Activated CD4-positive, alpha-beta T cell treated with anti-CD3 and anti-CD28 coated beads, Interleukin-10, Interleukin-2, amounts not matched to agents 100 ng/mL and 50 ng/mL, durations not matched to agents 16 hours and 8 hours (primary cell): ENCODE measurements at places on chromosomes 2 and 18.

- DNase-seq: no peak
Observed at GRCh38 chr18:10892786-10893185, 256.6 kb downstream of the PIEZO2 start.

DNA sequence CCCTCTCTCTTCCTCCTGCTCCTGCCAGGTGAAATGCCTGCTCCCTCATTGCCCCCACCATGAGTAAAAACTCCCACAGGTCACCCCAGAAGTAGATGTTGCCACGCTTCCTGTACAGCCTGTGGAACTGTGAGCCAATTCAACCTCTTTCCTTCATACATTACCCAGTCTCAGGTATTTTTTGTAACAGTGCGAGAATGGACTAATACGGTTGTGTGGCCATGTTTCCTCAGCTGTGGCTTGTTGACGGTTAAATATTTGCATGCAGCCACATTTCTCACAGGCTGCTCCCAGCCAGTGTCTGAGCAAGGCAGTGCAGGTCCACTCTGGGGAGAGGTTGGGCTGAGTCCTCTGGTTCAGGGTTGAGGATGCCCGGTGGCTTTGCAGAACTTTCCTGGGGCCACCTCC is 27.8 kb upstream of the COPS8 start:
- no peak for DNase-seq

DNA sequence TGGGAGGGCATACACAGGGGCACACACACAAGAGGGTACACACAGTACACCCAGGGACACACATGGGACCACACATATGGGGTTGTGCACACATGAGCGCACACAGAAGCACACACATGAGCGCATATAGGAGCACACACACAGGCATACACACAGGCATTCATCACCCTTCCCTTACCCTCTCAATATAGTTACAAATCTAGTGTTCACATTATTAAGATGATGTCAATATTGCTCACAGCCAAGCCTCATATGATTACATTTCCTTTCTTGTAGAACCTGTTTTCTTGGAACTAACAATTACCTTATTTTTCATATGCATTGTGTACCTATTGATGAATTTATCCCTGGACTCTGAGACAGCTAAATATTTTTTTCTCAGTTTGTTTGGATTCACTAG is 156.7 kb downstream of the FHOD3 start:
- DNase-seq: no peak

DNA sequence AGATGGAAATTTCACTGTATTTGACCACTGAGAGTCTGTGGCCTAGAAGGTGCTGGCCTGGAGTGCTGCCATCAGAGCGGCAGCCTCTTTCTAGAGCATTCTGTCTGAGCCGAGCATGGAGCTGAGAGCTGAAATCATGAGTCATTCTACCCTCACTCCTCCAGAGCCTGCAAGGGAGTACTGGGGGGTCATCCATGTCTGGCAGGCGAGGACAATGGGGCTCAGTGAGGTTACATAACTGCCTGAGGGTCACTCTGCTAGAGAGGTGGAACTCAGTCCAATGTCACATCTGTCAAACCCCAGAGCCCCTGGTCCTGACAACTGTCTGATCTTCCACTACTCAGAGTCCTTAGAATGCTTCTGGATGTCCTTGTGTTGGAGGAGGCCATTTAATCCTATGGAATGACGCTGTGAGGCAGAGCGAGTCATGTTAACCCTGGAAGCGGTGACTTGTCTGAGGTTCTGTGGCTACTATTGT is 65.3 kb downstream of the HAUS1 start:
- no peak for DNase-seq

DNA sequence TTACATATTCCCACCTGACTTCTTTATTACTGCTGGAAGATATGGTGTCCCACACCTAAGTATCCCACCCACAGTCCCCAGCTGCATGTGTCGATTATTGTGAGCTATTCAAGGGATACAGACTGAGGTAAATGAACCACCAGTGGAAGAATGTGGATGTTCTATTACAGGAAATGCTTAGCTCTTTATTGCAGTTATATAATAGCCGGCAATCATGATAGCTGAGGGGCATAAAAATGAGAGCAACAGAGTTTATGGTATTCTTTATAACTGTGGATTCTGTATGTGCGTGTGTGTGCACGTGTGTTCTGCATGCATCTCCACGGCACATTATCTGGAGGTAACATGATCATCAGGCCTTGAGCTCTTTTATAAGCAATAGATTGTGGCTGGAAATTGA is 198.9 kb downstream of the NEDD4L start:
- DNase-seq: no peak

DNA sequence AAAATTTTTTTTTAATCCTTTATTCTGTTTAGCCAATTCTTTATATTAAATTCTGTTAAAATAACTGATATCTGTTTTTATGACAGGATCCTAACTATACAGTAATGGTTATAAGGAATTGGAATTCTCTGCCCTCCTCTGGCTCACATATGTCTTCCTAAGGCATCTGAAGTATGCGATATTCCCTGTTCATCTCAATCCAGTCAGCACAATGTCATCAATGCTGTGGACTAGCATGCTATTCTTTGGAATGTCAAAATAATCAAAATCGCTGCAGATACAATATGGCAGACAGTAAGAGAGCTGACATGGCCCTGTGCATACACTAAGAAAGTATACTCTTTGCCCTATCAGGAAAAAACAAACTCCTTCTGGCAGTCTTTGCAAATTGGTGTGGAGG is 107.6 kb downstream of the AP1S3 start:
- no peak for DNase-seq

DNA sequence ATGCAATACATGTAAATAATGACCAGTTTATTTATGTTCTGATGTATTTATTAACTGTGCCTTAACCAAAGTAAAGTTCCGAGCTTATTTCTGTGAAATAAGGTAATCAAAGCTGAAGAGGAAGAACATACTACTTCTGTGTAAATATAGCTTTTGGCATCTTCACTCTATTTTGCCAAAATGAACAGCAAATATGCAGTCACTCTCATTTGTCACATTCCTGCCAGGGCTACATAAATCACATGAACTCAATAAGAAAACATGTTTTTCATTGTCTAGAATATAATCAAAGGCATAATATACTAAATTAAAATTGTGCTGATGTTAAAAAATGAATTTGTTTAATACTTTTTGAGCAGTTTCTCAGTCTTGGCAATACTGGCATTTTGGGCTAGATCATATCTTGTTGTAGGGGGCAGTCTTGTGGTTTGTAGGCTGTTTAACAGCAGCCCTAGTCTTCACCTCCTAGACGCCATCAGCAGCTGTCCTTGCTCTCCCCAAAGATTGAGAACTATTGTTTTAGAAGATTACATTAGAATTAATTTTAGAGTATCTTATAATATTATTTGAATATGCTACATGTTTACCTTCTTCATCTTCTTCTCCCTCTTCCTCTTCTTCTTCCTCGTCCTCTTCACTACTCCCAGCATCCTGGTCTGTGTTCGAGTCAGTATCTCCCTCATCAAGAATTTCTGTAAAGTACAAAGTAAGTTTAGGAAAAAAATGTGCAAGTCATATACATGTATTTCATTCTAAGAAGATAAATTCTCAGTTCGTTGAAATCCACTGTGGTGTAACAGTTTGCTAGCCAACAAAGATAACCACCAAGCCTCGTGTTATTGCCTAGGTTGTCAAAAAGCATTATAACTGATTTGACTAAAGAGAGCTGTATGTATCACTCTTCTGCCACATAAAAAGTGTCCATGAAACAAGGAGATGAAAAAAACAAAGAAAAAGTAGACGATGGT is 41.5 kb downstream of the CWC22 start:
- DNase-seq: no peak

GRCh38 chr2:197515315-197515738 is 539 bp upstream of the MOB4 start:
- peak; percentile 35 for DNase-seq

- DNase-seq: no peak
Observed at GRCh38 chr2:56148825-56149224, 35.0 kb upstream of the CCDC85A start.

- no peak for DNase-seq
Observed at GRCh38 chr2:832635-833034, 118.0 kb upstream of the SNTG2 start.

- DNase-seq: no peak
Observed at GRCh38 chr2:62221141-62221540, 25.2 kb downstream of the B3GNT2 start.

DNA sequence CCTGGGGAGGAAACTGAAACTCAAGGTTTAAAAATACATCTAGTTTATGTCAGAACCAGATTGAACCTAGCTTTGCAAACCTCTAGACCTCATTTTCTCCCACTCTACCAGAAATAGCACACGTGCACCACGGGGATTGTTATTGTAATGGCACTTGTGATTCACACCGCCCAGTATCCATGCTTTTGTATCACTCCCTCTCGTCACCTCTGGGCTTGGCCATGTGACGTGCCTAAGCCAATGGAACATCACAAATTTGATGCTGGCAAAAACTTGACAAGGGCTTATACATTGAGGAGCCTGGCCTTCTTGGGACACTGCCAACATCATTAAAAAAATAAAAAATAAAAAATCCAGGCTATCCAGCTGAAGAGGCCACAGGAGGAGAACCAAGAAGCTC is 495.8 kb upstream of the POU3F3 start:
- no peak for DNase-seq

DNA sequence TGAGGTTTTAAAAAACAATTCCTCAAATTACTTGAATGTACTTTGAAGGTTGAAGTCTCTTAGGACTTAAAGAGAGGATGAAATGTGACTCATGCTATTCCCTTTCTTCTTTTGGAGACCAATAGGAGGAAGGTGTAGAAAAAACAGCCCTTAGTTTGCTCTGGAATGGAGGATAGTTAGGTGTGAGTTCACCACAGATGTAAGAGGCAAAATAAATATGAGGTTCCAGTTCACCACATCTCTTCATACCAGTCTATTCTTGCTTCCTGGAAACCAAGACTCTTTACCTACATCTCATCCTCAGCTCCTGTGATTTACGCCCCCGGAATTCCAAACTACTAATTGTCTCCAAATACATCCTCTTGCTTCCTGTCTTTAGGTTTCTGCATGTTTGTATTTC is 77.5 kb upstream of the TTC21B start:
- no peak for DNase-seq

GRCh38 chr2:65313954-65314256 is 86.3 kb downstream of the ACTR2 start:
- DNase-seq: no peak

DNA sequence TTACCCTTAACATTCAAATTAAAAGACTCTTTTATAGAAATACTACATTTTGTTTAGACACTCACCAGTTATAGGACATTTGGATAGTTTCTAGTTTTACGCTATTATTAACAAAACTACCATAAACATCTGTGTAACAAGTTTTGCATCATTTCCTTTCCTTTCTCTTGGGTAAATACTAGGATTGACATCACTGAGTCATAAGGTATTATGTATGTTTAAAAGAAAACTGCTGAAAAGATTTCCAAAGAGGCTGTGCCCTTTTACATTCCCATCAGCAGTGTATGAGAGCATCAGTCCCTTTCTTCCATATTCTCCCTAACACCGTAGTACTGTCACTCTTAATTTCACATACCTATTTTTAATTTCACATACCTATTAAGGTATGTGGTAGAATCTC is 130.6 kb downstream of the USP34 start:
- DNase-seq: no peak

DNA sequence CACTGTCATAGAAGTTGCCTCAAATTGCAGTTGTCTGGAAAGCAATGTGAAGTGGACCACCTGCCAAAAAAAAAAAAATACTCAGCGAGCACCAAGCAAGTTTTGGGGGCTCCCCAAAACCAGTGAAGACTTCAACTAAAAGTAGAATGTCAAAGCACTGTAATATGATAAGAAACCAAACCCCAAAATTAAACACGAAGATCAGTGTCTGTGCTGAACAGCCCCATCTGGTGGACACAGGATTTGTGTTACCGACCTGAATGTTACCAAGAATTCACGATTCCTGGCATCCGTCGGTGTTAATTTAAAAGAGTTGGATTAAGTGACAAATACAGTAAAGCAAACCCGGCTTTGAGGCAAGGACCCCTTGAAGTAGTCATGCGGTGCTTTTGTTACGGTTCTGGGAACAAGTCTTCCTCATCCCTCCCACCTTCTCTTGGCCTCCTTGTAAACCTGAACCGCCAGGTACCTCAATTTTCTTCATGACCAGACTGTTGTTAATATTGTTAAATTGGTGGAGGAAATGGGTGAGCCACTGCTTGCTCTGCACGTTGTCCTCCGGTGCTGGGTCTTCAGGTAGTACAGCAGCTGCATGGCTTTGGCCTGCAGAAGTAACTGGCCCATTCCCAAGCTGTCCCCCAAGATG is 31.3 kb upstream of the SSB start:
- peak; percentile 66 for DNase-seq

GRCh38 chr2:182015334-182016109 is 29.9 kb downstream of the PPP1R1C start:
- DNase-seq: no peak

DNA sequence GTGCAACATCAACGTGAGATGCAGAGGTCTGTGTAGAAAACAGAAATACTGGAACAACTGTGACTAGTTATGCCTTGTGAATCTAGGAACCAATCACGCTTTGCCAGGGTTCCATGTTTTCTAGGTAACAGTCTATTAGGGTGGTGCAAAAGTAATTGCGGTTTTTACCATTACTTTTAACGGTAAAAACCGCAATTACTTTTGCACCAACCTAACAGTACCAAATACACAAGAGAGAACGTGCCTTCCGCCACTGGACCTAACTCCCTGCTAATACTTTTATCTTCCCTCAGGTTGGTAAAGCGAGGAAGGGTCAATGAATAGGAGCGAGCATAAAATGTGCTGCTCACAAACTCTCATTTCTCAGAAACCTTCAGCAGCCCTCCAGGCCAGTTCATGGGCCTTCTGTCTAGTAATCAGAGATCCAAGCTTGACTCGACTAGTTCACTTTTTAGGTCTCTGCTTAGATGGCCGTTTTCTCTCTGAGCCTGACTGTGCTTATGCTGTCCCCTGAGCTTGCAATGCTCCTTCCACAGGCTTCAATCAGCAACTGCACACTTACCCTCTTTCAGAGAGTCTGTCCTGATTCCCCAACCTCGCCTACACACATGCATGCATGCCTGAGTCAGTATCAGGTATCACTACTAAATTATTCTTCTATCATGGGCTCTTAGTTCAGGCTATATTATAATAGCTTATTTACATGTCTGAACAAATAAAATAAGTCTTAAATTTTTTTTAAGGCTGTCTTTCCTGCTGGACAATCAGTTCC is 47.0 kb downstream of the PLEKHM3 start:
- no peak for DNase-seq

DNA sequence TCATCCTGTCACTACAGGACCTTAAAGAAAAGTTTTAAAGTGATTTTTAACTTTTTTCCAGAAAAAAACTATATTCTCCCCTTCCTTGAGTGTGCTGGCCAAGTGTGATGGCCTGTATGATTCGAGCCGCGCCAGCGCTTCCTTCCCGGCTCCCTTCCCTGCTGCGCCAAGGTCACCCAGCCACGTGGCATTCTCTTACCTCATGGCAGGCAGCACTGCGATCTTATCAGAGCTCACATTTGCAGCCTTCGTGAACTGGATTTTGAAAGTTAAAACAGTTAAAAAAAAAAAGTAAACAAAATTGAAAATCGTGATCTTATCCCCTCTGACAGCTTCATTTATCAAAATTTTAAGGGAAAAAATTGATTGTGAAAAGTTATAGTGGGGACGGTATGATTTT is 279.8 kb downstream of the PTGR3 start:
- no peak for DNase-seq
